ENCODE measurements at places on chromosomes 16 and 17. TPM values are rescaled to one million over a fixed set of nuclear protein-coding genes. Genes with fewer than 3 reads are reported as not detected.
A peak's percentile ranks its signal among the peaks of the same experiment; 100 is the strongest.

- no peaks in the 10 kb centered on the region for H3K27me3 ChIP-seq
- no peaks in the 10 kb centered on the region for H3K36me3 ChIP-seq
- H3K4me3 ChIP-seq: no peak overlapping the region
- peak overlapping the region; percentile 60 for H3K27ac ChIP-seq
- peaks cover 4% of the 10 kb centered on the region for H3K4me1 ChIP-seq
- DNase-seq: peak; percentile 66
Measured at GRCh38 chr17:15782866-15783265, 50.8 kb downstream of the TBC1D26 start.

DNA sequence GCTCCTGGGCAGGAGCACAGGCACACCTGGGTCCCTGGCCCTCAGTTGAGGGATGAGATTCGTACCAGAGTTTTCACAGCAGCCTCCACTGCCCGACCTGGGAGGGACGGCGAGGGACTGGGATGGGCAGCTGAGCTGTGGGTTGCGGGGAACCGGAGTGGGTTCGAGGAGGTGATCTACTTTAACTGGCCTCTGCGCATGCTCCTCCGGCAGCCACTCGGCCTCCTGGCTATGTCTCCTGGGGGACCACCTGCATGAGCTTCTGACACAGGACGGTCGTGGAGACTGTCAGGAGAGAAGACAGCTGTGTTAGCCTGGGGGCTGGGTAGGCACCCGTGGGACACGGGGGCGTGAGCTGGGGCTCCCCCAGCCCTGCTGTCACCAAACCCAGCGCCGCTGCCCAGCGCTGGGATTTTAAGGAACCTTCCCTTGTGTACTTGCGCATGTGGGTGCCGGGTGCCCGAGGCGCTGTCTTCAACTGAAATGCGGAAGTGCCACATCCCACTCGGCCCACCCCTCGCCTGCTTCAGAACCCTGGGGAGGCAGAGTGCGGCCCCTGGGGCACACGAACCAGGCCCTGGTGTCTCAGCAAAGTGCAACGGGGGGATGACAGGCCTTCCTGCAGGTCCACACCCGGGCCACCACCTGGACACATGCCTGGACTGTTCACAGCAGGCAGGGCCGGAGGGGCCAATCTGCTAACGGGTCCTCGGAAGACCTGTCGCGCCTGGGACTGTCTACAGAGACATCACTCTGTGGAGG lies 36.4 kb downstream of the SLC7A5 start:
- H3K27me3 ChIP-seq: no peaks in the 10 kb centered on the region
- no peaks in the 10 kb centered on the region for H3K36me3 ChIP-seq
- no peaks in the 10 kb centered on the region for H3K4me1 ChIP-seq
- H3K4me3 ChIP-seq: no peak overlapping the region

Gene ZG16
- not detected for total RNA-seq

Gene RASD1
- total RNA-seq: 135 TPM

Gene KRT27
- total RNA-seq: not detected

DNA sequence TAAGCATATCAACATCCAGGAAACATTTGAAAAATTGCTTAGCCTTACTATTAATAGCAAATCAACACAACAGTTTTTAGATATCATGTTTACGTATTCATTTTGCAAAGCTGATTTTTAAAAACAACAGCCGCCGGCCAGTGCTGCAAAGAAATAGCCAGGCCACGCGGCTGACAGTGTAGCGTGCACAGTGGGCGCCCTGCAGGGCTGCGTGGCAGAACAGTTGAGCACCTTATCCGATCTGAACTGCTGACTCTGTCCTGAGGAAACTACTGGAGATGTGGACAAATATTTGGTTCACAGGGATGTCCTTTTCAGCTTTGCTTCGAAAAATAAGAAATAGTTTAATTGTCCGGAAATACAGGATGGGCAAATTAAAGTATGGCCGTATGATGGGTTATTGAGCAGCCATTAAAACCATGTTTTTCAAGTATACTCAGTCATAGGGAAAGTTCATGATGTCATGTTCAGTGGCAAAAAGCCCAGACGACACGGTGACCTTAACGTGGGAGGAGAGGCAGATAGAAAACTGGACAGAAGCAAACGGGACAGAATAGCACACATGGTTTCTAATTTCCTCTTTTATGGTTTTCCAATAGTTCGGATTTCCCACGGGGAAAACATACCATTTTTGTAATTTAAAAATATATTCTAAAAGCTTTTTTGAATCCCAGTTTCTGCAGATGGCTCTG lies 52.4 kb upstream of the ENDOV start:
- no peaks in the 10 kb centered on the region for H3K27me3 ChIP-seq
- DNase-seq: no peak

DNA sequence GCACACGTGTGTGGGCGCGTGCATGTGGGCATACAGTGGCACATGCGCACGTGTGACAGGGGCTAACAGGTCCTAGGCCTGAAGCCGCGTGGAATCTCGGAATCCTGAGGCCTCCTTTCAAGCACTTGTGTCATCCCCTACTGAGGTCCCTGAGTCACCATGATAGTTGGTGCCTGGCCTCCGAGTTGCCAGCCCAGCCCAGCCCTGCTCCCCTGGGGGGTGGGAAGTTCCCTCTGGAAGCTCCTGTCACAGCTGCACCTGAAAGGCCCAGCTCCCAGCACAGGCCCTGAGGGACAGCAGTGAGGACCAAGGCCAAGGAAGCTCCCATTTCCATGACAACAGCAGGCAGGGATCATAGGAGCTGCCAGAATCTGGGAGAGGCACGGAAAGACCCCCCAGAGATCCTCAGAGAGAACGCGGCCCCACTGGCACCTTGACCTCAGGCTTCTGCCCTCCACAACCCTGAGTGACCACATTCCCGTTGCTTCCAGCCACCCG lies 35.4 kb upstream of the ENPP7 start:
- H3K27me3 ChIP-seq: no peaks in the 10 kb centered on the region
- no peak for DNase-seq
- no peaks in the 10 kb centered on the region for H3K4me1 ChIP-seq
- H3K27ac ChIP-seq: no peak overlapping the region

DNA sequence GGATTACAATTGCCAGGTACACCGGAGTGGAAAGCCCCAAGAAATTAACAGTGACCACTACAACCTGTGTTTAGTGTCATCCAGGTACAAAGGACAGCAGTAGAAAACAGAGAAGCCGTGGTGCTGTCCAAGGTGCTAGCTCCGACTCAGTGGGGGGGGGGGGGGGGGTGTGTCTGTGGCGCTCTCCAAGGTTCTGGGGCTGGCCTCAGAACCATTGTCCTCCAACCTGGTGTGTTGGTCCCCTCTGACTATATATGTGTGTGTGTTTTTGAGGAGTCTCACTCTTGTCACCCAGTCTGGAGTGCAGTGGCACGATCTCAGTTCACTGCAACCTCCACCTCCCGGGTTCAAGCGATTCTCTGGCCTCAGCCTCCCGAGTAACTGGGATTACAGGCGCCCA lies 5.8 kb upstream of the ZNF23 start:
- no peaks in the 10 kb centered on the region for H3K36me3 ChIP-seq
- no peak for DNase-seq
- no peak overlapping the region for H3K27ac ChIP-seq
- no peaks in the 10 kb centered on the region for H3K27me3 ChIP-seq
- no peak overlapping the region for H3K4me3 ChIP-seq

Gene SLC25A11
- total RNA-seq: 59.9 TPM

Gene MYH13
- not detected for total RNA-seq

GRCh38 chr17:66541461-66542128 lies 239.2 kb downstream of the PRKCA start:
- H3K27ac ChIP-seq: no peak overlapping the region
- no peak for DNase-seq
- H3K27me3 ChIP-seq: no peaks in the 10 kb centered on the region
- no peak overlapping the region for H3K4me3 ChIP-seq
- H3K36me3 ChIP-seq: no peaks in the 10 kb centered on the region
- H3K4me1 ChIP-seq: no peaks in the 10 kb centered on the region

Gene KRT33B
- total RNA-seq: not detected

- H3K4me3 ChIP-seq: no peak overlapping the region
- no peak overlapping the region for H3K27ac ChIP-seq
- no peaks in the 10 kb centered on the region for H3K4me1 ChIP-seq
- no peaks in the 10 kb centered on the region for H3K27me3 ChIP-seq
Measured at GRCh38 chr17:34714475-34715410, 135.4 kb downstream of the TMEM132E start.

- H3K4me1 ChIP-seq: peaks cover 22% of the 10 kb centered on the region
- peak overlapping the region; percentile 19 for H3K4me3 ChIP-seq
- peaks cover 37% of the 10 kb centered on the region for H3K36me3 ChIP-seq
- DNase-seq: peak; percentile 81
- peak overlapping the region; percentile 100 for H3K27ac ChIP-seq
- H3K27me3 ChIP-seq: no peaks in the 10 kb centered on the region
Measured at GRCh38 chr17:41687828-41688640, 651 bp upstream of the EIF1 start.

Gene RBFOX1
- not detected for total RNA-seq

GRCh38 chr16:53187775-53188174 lies 133.0 kb downstream of the CHD9 start:
- no peaks in the 10 kb centered on the region for H3K36me3 ChIP-seq
- no peaks in the 10 kb centered on the region for H3K4me1 ChIP-seq
- H3K27ac ChIP-seq: no peak overlapping the region
- no peak overlapping the region for H3K4me3 ChIP-seq
- no peak for DNase-seq

Gene PDILT
- not detected for total RNA-seq

- H3K4me1 ChIP-seq: peaks cover 10% of the 10 kb centered on the region
- H3K27me3 ChIP-seq: no peaks in the 10 kb centered on the region
- DNase-seq: peak; percentile 48
- H3K4me3 ChIP-seq: no peak overlapping the region
- H3K27ac ChIP-seq: no peak overlapping the region
Measured at GRCh38 chr16:2121853-2122252, 13.8 kb downstream of the PKD1 start.

DNA sequence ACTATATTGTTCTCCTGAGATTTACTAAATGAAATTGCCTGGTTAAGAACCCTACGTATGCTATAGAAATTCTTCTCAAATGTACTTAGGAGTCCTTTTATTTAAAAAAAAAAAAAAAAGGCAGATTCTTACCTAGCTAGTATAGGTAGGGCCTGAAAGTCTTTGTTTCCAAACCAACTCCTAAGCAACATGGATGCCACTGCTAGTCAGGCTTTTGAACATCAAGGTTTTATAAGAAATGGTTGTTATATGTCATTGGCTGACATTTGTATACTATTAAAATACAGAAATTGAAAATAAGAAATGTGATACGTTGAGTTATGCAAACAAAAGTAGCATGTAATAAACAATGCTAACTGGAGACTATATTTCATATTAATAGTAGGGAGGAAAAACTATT lies 1.2 kb downstream of the EVI2A start:
- no peaks in the 10 kb centered on the region for H3K36me3 ChIP-seq
- DNase-seq: no peak
- no peaks in the 10 kb centered on the region for H3K27me3 ChIP-seq
- H3K27ac ChIP-seq: no peak overlapping the region
- H3K4me3 ChIP-seq: no peak overlapping the region
- no peaks in the 10 kb centered on the region for H3K4me1 ChIP-seq
